Gastroesophageal sphincter (tissue), 4 donors: ENCODE measurements at places on chromosomes 6 and 20.

- no peak for ATAC-seq
Measured at GRCh38 chr6:128595544-128595943, 75.1 kb upstream of the PTPRK start.

GRCh38 chr20:47216819-47217410 is 139.6 kb downstream of the ZMYND8 start:
- ATAC-seq, result no peak

DNA sequence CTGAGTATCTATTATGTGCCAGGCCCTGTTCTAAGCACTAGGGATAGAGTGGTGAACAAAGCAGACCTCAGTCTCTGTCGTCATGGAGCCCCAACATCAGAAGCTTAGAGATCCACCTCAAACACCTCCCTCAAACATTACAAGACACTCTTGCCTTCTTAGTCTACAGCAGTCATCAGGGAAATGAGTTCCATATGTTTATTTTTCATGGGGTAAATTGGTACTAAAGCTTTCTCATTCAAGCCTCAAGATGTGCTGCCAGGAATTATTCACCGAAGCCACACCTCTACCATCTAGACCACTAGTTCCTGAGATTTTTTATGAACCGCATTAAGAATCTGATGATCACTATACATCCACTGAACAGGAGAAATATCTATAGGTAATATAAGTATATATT is 59.0 kb upstream of the TFB1M start:
- no peak for ATAC-seq

- no peak for ATAC-seq
Measured at GRCh38 chr20:41261260-41261659, 56.3 kb downstream of the ZHX3 start.

DNA sequence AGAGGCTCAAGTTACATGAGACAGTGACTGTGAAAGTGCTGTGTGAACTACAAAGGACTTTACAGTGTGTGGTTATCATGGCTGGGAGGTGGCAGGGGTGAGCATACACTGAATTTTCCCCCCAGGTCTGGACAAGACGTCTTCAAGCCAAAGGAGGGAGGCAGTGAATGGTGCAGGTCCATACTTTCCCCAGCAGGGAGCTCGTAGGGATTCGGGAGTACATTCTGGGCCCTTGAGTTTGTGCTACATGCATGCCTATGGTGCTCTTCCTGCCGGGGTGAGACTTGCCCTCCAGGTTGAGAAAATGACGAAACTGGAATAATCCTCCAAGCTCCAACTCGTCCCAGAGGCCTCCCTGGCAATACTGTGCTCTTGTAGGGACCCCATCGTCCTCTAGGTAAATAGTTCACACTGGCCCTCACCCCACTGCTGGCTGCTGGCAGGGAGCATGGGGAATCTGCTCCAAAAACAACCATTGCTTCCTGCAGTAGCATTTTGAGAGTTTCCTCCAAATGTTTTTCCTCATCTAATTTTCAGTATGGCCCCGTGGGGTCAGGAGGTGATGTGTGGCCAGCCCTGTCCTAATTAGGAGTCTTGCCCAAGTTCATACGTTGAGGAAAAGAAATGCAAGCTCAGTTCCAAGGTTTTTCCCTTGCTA is 57.6 kb downstream of the ZNF831 start:
- peak; percentile 30 for ATAC-seq

DNA sequence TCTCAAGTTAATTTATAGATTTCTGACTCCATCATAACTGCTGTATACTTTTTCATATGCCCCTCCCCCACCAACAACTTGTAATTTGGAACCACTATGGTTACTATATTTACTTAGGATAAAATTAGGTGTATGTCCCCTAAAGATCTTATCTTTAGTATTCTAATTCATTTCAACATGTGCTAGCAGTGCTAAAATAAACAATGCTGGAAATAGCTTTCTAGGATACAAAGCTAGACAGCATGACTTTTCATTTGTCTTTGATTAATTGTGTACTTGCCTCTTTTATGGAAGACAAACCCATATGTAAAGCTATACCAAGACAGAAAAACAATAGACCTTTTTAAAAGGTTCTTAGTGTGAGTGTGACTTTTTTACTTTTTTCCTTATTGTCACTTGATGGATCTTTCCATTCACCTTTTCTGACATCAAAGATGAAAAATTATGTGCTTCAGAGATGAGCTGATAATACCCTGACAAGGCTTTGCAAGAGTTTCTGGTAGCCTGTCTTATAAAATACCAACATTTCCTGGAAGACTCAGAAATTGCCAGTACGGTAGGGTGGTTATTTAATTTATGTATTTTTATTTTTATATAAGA is 31.2 kb upstream of the POPDC3 start:
- no peak for ATAC-seq

GRCh38 chr6:56552187-56553130 is 90.2 kb downstream of the DST start:
- no peak for ATAC-seq

DNA sequence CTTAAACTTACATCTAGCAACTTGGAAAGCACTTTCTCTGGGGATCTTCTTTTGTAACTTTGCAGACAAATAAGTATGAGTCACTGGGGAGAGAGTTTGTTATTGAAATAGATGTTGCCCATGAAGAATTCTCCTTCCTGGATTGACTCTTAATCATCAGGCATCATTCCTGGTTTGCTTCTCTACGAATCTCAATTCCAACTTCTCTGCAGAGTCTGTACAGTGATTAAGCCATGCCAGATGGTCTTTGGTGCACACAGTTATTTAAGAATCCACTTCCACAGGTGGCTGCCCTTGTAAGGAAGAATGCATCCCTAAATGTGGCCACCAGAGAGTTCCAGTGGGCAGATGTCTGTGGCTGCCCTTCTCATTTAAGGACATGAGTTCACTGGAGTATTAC is 25.7 kb downstream of the MYCT1 start:
- ATAC-seq, result no peak

- no peak for ATAC-seq
Measured at GRCh38 chr20:11001764-11002540, 328.2 kb upstream of the JAG1 start.

DNA sequence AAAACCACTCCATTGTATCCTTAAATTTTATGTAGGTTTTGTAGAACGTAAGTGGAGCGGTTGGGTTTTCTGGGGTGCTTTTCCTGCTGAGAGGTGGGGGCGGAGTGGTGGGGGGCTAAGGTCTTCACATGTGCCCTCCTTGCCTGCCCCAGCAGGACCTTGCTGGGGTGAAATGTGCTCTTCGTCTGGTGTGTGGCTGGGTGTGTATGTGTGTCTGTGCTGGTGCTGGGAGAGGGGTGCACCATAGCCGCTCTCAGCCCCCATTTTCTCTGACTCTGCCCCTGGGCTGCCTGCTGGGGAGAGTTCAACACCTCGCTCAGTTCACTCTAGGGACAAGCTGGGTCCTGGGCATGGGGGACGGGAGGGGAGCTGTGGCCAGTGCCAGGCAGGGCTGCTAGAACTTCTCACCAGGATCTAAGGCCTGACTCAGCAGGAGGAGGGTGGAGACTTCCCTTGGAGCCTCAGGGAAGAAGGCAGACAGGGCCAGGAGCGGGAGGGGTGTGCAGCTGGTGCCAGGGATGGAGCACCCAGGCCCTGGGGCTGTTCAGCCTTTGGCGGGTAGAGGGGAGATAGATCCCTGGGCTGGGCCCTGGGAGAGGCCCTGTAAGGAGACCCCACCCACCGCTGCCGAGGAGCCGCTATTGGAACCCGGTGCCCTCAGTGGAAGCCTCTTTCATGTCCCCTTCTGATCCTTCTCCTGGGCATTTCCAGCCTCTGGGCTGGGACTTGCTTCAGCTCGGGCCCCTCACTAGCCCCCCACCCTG is 4.8 kb downstream of the SOX18 start:
- ATAC-seq, result peak; percentile 34

GRCh38 chr6:131929264-131929663 is 21.9 kb downstream of the CCN2 start:
- ATAC-seq, result no peak

- no peak for ATAC-seq
Measured at GRCh38 chr6:48568856-48569255, 457.9 kb upstream of the PTCHD4 start.

DNA sequence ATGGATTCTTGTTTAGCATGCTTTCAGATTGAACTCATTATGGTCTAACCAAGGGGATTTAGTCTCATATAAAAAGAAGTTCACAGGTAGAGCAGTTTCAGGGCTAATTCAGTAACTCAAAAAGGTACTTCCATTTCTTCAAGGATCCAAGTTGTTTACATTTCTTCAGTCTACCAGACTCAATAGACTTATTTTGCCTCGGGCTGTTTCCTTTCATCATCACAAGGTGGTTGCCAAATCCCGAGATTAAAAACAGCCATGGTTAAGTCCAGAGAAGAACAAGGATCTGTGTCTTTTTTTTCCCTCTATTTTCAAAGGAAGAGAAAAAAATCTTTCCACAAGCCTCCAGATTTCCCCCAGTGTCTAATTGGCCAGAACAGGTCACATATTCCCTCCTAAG is 69.8 kb upstream of the SNX9 start:
- ATAC-seq, result no peak

DNA sequence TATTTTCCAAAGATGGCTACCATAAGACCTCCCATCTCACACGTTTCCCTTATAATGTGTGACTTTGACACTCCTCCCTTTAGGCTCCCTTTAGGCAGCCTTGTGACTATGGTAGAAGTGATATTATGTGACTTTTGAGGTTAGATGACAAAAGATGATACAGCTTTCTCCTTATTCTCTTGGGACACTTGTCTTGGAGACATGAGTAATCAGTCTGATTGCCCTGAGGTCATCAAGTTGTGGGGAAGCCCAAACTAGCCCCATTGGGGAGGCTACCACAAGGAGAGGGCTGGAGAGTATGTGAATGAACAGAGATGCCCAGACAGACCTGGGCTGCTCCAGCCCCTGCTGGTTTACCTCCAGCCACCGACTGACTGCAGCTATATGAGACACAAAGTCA is 10.6 kb upstream of the DLK2 start:
- no peak for ATAC-seq

- peak; percentile 14 for ATAC-seq
Measured at GRCh38 chr6:29925727-29926412, 16.5 kb upstream of the HLA-A start.

DNA sequence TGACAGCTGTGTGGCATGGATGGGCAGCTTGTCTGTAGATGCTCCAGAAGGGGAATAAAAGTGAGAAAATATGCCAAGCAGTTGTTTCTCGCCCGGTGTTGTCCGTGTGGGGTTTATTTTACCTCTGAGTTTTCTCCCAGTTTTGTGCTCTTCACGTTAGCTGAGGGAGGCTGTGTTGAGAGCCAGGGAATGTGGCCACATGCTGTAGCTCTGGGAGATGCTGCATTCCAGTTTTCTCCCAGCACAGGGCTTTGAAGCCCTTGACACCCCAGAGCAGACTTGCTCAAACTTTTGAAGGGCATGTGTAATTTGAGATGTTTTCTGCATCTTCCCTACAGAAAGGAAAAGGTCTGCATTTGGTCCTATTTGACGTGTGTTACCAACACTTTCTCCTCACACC is 67.7 kb downstream of the RREB1 start:
- ATAC-seq, result no peak

GRCh38 chr6:110083875-110084585 is 95.4 kb downstream of the WASF1 start:
- no peak for ATAC-seq

- no peak for ATAC-seq
Measured at GRCh38 chr6:167972193-167972592, 25.3 kb upstream of the KIF25 start.

DNA sequence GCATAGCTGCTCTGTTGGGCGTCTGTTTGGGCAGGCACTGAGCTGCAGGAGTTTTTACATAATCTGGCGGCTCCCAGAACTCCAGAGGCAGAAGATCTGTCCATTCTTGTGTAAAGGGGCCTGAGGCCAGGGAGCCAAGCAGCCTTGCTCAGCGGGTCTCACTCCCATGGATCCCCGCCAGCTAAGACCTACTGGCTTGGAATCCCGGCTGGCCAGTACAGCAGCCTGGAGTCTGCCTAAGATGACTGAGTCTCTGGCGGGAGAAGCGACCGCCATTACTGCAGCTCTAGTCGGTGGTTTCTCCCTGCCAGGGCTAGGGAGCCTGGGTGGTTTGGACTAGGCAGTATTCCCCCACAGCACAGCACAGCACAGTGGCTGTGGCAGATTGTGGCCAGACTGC is 268.4 kb upstream of the SYNCRIP start:
- no peak for ATAC-seq

DNA sequence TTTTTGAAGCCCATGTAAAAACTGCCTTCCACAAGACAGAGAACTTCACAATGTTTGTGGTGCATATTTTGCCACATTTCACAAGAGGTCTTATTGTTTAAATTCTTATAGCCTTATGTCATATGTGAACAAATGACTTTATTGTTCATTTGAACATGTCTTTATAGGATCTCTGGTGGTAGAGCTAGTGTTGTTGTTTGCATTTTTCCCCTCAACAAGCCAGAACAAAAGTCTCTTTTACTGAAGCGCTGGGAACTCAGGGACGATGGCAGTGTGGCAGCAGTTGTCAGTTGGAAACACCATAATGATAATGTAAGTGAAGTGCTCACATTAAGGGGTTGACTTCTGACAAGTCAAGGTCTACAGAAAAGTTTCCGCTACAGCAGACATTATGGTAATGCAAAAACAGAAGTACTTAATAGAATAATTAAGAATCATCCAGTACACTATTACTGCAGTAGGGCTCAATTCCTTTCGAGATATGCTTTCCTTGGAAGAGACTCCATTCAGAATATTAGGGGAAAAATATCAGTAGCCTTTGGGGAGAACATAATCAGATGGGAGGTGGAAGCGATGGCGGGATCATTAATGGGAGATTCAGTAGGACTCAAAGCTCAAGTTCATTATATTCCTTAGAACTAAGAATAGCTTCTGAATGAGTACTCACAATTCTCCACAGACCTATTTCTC is 180.0 kb downstream of the GJA10 start:
- ATAC-seq, result no peak

GRCh38 chr6:17165383-17165782 is 63.5 kb downstream of the STMND1 start:
- ATAC-seq, result no peak

DNA sequence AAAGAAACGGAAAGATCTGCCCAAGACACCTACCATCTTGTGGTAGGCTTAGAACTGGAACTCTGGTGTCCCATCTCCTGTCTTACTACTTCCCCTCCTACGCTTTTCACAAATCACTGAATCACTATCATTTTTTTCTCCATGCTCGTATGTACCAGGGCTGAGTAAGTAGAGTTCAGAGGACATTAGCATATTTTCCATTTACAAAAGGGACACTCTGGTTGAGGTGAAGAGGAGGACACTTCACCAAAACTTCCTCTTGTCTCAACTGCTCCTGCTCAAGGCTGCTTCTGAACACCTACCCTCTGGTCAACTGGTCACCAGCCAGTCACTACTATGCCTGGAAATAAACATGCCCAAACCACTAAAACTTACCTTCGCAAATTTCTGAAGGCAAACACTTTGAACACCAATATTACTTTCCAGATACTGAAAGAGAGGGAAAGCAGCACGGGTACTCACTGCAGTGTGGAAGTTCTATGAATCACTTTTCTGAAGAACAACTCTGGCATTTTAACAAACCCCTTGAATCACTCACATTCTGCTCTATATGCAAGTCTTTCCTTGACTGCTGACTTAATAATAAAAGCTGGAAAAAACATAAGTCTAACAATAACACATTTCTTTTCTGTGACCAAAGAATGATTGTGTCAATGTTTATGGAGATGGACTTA is 123.3 kb downstream of the INSM1 start:
- ATAC-seq, result no peak

GRCh38 chr20:7629880-7630279 is 310.4 kb downstream of the HAO1 start:
- no peak for ATAC-seq
